ENCODE measurements at places on chromosomes 12 and 14.
A peak's percentile ranks its signal among the peaks of the same experiment; 100 is the strongest.

DNA sequence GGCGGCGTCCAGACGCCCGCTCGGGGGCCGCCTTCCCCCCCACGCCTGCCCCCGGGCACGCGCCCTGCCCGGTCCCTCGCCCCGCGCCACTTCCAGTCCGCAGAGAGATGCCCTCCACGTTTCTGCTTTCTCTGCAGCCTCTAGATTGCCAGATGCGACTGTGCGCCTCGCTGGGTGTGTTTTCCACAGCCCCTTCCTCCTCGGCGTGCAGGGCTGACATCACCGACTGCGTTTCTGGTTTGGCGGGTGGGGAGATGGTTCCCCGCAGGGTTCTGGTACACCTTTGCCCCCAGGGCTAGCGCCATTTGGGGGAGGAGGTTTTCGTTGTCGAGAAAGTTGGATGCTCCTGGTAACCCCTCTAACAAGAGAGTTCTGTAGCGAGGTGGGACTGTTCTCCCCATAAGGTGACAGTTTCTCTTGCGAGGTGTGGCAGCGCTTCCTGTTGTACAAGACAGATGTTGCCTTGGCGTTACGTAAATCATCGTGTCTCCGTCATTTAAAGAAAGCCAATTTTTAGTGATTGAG is 1.5 kb downstream of the CALM1 start:
- no peak for DNase-seq

GRCh38 chr12:121579190-121579791 is 1.5 kb downstream of the KDM2B start:
- no peak for DNase-seq

DNA sequence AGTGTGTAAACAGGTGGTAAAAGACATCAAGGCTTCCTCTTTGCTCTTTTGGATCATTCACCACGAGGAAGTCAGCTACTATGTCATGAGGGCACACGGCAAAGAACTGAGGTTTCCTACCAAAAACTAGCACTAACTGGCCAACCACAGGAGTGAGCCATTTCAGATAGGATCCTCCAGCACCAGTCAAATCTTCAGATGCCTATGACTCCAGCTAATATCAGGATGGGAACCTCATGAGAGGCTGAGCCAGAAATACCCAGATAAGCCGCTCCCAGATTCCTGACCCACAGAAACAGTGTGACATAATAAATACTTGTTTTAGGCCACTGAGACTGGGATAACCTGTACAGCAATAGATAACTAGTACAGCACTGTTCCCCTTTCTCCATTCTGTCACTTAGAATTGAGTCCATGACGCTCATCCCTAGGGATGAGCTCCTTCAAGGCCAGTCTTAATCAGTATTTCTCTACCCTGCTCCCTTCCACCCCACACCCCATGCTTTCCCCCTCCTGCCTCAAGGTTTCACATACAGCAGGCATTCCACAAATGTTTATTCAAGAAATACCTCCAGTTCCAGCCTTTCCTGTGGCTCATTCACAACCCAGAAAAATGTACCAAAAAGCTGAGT is 68.4 kb downstream of the PPM1H start:
- no peak for DNase-seq

GRCh38 chr12:78964521-78964920 is 99.9 kb downstream of the SYT1 start:
- no peak for DNase-seq

GRCh38 chr14:70698288-70698687 is 56.6 kb downstream of the TTC9 start:
- DNase-seq: no peak

DNA sequence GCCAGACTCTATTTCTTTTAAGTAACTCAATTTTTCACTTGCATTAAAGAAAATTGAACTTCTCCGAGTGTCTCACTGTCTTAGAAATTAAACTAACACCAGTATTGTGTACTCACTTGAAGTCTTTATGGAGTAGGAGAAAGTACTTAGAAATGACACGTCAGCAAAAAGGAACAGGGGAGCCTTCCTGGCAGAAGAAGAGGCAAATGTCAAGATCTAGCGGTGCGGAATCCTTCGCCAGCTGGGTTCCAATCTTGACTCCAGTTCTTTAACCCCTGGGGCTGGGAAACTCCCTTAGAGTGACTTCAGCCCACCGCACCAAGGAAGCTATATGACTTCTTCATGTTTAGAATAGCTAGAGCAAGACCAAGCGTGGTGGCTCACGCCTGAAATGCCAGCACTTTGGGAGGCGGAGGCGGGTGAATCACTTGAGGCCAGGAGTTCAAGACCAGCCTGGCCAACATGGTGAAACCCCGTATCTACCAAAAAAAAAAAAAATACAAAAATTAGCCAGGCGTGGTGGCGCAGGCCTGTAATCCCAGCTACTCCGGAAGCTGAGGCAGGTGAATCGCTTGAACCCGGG is 34.4 kb downstream of the WBP11 start:
- DNase-seq: no peak

- no peak for DNase-seq
Measured at GRCh38 chr14:60563113-60563512, 54.2 kb downstream of the SIX6 start.

DNA sequence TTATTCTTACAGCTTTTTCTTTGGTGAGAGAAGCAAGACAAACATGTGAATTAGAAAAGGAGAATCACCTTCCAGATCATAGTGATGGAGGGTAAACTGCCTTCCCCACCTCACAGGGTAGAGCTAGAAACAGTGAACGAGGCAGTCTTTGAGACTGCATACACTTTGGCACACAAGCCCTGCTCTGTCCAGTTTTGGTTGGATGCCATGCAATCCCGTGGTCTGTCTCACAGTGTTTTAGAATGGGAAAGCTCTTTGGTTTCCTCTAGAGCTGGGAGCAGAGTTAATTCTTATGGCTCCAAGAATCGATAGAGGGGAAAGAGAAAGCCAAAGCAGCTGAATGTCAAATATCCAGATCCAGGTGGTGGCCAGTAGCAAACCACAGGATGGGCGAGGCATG is 21.9 kb downstream of the TDP1 start:
- DNase-seq: no peak

DNA sequence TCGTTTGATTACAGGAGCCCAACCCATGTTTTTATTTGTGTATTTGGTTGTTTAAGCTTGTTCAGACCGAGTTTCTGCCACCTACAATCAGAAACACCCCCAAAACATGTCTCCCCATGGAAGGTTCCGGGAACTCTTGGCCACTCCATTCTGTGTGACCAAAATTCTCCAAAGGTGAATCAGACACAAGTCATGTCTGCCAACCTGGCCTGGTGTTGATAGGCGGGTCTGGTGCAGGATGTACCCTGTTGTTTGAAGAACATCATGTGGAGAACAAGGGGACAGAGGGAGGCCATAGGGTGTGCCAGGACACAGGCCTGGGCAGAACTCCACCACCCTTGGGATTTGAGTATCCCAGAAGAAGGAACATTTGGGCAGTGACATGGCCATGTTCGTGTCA is 147.1 kb upstream of the MYL2 start:
- DNase-seq: no peak

- no peak for DNase-seq
Measured at GRCh38 chr14:88322504-88323085, 474 bp downstream of the KCNK10 start.

DNA sequence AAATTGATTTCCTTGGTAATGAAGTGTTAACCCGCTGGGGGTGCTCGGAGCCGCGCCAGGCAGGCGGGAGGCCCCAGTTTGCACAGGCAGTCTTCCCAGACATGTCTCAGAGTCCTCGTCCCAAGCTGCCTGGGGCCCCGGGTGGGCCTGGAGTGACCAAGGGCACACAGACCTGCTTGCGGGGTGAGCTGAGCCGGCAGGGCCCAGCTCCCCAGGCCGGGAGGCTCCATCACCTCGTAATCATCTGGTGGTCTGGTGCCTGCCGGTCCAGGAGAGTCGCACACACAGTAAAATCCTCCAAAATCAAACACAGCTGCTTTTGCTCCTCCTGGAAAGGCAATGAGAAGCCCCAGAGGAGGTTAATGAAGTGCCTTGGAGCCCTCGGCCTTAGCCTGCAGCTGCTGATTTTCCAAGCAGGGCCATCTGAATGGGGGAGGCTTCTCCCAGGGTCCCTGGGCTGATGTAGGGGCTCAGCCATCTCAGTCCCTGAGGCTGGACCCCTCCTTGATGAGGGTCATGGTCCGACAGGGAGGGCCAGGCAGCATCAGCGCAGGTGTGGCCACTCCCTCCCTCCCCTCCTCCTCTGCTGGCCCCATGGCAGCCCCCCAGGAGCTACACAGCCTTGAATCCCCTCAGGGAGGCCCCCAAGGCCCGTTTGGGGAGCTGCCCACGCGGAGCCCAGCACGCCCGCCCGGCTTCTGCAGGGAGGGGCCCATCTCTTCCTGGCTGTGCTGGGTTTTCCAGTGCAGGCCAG is 39.4 kb upstream of the FBRSL1 start:
- DNase-seq: no peak

DNA sequence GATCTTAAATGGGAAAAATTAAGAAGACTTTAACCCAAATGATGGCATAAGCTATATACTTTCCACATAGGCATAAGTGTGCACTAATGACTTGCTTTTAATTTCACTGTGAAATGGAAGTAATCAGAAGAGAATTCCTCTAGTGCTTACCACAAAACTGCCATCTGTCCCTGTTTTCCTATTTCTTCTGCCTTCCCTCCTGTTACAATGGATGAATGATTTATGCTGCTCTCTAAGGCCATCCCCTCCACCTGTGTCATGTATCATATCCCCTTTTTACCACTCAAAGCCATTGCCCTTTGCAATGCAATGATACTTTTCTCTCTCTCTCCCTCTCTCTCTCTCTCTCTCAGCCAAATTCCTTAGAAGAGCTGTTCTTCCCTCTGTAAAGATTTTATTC is 109.1 kb downstream of the C12orf50 start:
- DNase-seq: no peak

DNA sequence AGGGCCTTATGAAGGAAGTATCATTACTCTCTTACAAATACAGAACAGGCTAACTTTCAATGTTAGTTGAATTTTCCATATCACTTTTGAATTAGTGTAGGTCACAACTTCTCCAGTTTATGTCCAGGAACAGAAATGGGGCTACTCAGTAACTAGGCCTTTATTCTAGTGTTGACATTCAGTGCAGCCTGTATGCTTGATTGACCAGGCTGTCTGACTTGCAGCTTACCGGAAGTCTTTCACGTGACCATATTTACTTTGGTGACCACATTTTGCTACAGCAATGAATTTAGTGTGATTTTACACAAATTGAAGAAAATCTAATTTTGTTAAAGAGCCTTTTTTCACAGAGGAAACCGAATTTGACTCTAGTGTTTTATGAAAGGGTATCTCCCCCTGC is 12.4 kb downstream of the MTERF2 start:
- DNase-seq: no peak

GRCh38 chr14:105844810-105845724 is 318.7 kb downstream of the TMEM121 start:
- no peak for DNase-seq

DNA sequence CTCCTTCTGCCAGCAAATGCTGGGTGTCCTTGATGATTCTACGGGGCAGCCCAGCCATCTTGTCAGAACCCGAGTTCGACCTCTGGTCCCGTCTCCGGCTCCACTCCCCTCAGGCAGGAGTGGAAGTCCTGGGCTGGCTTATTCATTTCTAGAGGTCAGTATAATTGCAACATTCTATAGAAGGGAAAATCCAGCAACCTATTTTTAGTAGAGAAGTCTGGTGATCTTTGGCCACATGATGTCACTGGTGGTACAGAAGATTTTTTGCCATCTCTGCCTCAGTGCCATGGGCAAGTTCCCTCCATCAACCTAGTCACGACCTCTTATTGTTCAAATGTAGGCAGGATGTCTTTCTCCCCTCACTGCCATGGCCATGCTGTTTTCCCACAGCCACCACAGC is 22.4 kb downstream of the OR10G2 start:
- no peak for DNase-seq

- no peak for DNase-seq
Measured at GRCh38 chr12:57250541-57250940, 446 bp downstream of the STAC3 start.

DNA sequence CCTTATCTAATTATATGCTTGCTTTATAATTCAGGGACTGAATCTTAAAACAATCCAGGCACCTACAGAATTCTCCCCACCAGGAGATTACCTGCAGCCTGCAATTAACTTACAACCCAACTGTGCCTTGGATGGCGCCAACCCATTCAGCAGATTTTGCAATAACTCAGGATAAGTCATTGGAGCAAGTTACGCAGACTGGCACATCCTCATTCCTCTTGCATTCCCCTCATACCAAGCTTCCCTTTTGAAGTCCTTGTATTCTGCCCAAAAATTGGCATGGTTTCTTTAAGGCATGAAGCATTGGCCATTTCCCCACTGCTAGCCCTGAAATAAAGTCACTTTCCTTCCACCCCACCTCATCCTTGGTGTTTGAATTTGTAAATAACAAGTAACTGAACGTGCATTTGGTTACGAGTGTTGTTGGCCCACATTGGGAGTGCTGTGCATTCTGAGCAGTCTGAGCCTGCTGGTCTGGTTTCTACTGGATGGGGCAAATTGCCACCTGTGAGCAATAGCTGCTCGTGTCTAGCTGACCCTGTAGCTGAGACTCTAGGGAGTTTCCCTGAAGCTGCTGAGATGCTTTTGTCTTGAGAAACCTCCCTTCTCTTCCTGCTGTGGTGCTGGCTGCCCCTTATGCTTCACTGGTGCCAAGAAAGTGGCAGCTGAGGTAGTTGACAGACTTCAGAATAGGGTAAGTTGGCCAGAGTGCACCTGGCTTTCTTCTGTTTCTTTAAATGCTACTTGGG is 99.2 kb upstream of the SCAF11 start:
- DNase-seq: no peak

- no peak for DNase-seq
Measured at GRCh38 chr12:94760786-94761185, 110.4 kb upstream of the TMCC3 start.

GRCh38 chr12:26135010-26135420 is 10.2 kb upstream of the BHLHE41 start:
- peak; percentile 7 for DNase-seq

DNA sequence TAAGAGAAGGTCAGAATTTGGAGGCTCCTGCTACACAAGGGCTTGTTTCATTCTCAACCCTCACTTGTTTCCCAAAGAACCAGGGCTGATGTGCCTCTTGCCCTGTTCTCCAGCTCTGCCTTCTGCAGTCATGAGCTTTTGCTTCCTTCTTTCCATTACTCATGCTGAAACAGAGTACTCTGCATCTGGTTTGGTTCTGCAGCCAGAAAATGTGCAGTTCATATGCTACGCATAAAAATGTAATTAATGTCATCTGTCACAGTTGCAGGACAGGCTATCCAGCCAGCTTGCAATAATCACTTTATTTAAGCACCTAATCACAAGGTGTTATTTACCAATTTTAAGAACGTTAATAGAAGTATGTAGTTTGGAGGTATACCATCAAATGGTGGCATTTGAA is 150.2 kb downstream of the SRGAP1 start:
- DNase-seq: no peak
